B cell (primary cell): ENCODE measurements at places on chromosomes 11 and 22. TPM values are rescaled to one million over a fixed set of nuclear protein-coding genes. Genes with fewer than 3 reads are reported as not detected.

DNA sequence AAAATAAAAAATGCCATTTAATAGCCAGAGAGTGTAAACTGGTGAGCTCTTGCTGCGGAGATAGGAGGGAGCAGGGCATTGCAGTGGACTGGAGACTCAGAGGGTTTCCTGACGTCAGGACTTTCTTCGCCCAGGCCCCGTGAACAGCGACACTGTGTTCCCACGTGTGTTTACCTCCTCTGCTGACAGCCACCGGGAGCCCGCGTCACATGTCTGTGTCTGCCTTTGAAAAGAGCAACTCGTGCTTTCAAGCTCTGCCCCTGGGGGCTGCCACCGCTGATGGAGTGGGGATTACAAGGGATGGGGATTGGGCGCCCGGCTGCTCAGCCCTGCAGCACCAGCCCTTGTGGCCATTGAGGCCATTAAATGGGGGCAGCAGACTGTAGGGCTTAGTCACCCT is 3.3 kb downstream of the TANGO2 start:
- DNase-seq = no peak

DNA sequence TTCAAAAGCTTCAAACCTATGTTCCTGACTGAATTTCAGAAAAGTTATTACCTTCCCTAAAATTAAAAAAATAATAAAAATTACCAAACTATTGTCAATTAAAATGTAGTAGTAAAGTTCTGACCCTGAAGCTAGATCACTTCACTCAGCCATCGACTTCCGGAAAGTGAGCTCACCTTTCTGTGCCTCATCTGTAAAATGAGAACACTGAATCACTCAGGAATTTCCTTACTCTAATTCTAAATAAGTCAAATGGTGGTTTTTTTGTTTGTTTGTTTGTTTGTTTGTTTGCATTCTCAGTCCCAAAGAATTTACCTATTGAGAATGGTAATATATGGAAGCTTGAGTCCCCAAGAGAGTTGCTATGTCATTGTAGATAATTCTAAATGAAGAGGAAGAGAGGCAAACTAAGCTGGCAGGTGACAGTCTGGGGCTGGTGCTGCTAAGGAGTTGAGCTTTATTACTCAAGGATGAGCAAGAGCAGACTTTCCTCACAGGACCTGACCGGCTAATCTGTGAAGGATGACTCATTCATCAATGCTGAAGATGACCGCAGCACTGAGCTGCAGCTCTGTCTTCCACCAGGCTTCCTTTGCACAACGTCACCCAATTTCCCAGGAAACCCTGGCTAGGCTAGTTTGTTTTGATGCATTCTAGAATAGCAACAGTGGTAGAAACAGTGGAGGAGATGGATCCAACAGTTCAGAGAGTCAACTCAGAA is 248.8 kb downstream of the RAB38 start:
- DNase-seq = no peak

The RAB38 gene
- not detected in 2 replicates for total RNA-seq

DNA sequence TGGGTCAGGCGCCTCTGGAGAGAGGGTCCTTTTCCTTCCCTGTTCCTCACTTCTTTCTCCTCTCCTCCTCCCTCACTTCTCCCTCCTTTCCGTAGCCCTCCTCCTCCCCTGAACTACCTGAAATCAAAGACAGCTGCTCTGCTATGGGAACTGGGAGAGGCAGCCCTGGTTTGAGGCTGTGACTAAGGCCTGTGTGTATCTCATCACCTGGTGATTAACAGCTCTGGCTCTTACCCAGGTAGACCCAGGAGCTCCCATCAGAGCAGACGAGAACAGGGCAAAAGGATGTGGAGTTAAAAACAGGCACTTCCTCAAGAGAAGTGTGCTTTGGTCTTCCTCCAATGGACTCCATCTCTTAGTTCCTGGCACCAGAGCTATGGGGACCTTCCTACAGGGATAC is 5.8 kb downstream of the ISX start:
- DNase-seq = no peak

GRCh38 chr22:26912655-26913345 is 255.4 kb downstream of the MIAT start:
- no peak for DNase-seq

DNA sequence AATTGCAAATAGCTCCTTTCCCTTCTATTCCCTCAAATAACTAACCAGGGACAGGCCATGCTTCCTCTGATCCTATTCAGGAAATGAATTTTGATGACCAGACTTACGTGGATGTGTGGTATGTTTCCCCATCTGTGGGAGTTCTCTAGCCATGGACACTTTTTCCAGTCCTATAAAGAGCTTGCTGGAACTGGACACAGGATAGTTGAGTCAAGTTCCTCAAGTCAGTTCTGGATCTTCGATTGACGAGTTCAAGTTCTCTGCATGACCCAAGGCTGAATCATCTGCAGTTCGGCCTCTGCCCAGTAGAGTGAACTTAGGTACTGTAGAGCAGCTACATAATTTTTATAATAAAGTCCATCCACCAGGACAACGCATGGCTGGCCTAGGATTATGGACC is 52.7 kb upstream of the CCND1 start:
- no peak for DNase-seq

The LRRC56 gene
- 15.8 and 16.6 TPM in 2 replicates for total RNA-seq

The TPP1 gene
- 191 and 200 TPM in 2 replicates for total RNA-seq

GRCh38 chr11:123742031-123742723 is 717 bp upstream of the ZNF202 start:
- no peak for DNase-seq

DNA sequence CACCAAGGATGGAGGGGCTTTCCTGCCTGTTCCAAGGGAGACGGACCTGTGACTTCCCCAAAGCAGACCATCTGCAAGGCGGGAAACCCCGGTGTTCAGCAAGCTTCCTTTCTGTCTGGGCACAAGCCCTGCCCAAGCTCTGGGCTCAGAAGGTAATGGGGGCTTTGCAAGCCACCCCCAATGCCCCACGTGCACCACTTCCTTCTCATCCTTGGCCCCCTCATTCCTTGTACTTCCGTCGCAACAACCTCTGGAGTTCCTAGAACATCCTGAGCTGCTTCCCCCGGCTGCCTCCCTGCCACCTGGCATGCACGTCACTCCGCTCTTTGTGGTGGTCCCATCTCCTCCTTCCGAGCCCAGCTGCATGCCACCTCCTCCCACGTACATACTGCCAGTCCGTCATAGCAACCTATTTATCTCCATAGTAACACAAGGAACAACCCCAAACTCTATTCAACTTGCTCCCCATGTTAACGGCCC is 3.9 kb downstream of the MYEOV start:
- peak; percentile 91 for DNase-seq
